ENCODE measurements at places on chromosomes 3 and 15.

GRCh38 chr3:185983495-185984141 lies 45.8 kb upstream of the TRA2B start:
- DNase-seq, result peak; percentile 9

GRCh38 chr3:64792445-64792844 lies 104.6 kb upstream of the ADAMTS9 start:
- DNase-seq, result no peak

- DNase-seq, result no peak
Measured at GRCh38 chr15:55195996-55196395, 745 bp downstream of the RSL24D1 start.

GRCh38 chr3:65971293-65972252 lies 67.1 kb downstream of the MAGI1 start:
- DNase-seq, result no peak

DNA sequence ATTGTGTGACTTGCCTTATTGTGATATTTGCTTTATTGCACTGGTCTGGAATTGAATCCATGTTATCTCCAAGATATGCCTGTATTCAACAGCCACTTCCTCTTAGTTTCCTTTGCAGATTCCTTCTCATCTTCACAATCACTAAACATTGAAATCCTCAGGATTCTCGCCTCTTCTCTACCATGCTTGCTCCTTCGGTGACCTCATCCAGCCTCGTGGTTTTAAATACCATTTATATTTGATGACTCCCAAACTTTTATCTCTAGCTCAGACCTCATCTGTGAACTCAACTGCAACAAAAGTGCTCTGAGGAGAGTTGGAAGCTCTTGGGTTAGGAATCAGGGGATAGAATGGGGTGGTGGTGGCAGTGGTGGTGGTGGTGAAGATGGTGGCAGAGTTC lies 19.9 kb downstream of the POLR2M start:
- no peak for DNase-seq

DNA sequence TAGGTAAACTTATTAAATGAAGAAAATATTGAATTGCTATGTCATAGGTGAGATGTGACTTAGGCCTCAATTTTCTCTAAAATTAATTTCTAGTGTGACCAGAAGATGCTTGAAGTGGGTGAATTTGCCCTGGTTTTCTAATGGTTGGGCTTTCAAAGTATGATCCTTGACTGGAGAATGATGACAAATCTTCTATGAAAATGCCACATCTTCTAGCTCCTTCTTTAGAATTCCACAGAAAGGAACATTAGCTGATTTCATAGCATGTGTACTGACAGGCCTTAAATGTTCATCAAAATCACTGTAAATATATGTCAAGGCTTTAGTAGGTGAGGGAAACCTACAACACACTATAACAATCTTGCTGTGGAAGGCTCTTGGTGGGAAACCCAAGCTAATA lies 8.9 kb downstream of the ABI3BP start:
- no peak for DNase-seq

DNA sequence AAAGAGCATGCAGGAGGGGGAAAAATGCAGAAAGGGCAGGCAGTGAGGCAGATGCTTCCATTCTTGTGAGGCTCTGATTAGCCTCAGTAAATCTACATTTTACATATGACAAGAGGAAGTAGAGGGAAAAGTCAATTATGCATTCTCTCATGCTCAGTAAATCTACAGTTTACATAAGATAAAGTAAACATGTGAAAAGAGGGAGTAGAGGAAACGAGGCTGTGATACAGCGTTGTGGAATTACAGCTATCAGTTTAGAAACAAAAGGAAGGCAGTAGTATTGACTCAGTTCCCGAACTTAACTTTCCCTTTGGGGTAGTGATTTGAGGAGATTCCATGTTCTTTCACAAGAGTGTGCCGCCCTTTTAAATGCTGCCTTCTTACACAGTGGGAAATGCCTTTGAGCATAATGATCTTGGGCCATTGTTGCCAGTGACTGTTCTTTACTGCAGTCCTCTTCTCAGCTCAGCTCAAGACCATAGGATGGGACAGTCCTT lies 39.3 kb downstream of the OSTN start:
- DNase-seq, result no peak

DNA sequence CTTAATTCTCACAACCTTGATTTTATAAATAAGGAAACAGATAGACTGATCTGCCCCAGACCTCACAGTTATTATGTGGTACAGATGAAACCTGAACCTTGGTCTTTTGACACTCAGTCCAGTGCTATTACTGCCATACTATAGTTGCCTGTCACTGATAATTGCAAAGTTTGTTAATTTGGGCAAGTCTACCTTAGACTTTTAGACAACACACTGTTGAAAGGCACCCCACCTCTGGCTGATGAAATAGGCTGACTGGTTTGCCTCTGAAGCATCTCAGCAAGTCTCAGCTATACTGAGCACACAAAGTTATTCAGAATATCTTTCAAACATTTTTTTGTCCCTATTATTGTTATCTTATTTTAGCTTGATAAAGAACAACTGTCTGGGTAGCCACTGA lies 53.1 kb upstream of the MAP4 start:
- no peak for DNase-seq

DNA sequence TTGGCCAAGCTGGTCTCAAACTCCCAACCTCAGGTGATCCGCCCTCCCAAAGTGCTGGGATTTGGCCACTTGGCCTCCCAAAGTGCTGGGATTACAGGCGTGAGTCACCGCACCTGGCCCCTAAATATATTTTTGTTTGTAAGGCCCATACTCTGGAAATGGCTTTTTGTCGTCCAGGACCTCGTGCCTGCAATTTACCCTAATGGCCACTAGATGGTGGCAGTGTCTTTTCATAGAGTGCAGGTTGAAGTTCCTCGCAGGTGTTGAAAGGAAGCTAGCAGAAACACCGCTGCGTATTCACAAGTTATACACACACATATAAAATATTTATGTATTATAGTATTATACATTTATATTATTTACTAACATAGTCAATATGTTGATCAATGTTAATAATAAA lies 97.2 kb downstream of the LRTM1 start:
- DNase-seq, result no peak

GRCh38 chr15:38696109-38696727 lies 131.6 kb upstream of the RASGRP1 start:
- DNase-seq, result peak; percentile 45

DNA sequence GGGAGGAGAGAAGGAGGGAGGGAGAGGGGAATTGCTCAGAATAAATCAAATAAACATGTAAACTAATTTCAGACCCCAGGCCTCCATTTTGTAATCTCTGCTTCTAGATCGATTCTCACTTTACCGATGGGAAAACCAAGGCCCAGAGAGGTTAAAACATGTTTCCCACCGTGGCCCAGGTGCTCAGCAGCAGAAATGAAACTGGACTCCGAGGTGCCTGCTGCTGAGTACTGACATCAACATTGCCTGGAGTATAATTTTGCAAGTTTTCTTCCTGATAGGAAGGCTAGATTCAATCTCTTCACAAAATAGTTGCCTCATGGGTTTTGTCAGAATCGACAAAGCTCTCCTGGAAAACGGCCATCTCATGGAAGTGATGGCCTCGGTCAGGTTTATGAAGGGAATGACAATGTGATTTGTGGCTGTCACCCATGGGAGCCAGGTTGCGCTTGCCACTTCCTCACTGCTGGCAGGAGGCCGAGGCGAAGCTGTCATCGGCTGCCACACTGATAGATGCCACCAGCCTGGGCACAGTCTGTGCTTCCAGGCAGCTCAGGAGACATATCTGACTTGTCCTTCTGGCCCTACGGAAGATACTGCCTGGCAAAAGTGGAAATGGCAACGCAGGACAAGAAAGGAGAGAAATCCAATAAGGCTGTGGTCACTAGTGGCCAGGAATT lies 133.1 kb upstream of the LRRN1 start:
- no peak for DNase-seq

DNA sequence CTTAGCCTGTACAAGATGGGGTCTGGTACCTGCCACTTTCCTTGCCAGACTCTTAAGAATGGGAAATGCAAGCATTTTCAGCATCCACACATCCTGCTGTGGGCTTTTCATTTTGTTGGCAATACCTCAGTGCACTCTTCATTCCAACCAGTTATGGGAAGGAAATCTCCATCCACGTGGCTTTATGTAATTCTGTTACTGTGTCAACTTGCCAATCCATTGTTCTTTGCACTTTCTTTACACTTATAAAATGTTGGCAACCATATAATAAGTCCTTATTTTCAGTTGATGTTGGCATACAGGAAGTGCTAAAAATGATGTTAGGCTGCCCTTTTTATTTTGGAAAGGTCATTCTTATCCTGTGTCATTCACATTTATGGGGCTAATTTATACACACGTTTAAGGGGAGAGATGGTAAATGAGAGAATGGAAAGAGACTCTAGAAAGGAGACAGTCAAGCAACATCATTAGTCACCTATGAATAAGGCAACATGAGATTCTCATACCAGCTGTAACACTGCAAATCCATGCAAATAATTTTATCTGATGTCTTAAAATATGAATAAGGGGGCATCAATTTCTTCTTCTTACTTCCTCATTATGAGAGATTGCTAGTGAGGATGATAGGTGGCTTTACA lies 238.7 kb downstream of the CHST2 start:
- DNase-seq, result no peak

- no peak for DNase-seq
Measured at GRCh38 chr3:59401924-59402323, 352.1 kb upstream of the CFAP20DC start.

- no peak for DNase-seq
Measured at GRCh38 chr3:117278424-117279190, 569.0 kb downstream of the TUSC7 start.

GRCh38 chr3:54004335-54004734 lies 112.7 kb upstream of the SELENOK start:
- DNase-seq, result no peak

- DNase-seq, result no peak
Measured at GRCh38 chr15:38299216-38299615, 46.6 kb downstream of the SPRED1 start.

GRCh38 chr3:44125882-44126281 lies 115.8 kb upstream of the TOPAZ1 start:
- DNase-seq, result no peak

GRCh38 chr3:43792904-43793303 lies 102.2 kb downstream of the ABHD5 start:
- DNase-seq, result no peak

GRCh38 chr3:172803489-172803888 lies 53.0 kb downstream of the ECT2 start:
- DNase-seq, result no peak

GRCh38 chr3:189727898-189728297 lies 96.7 kb downstream of the TP63 start:
- DNase-seq, result no peak

DNA sequence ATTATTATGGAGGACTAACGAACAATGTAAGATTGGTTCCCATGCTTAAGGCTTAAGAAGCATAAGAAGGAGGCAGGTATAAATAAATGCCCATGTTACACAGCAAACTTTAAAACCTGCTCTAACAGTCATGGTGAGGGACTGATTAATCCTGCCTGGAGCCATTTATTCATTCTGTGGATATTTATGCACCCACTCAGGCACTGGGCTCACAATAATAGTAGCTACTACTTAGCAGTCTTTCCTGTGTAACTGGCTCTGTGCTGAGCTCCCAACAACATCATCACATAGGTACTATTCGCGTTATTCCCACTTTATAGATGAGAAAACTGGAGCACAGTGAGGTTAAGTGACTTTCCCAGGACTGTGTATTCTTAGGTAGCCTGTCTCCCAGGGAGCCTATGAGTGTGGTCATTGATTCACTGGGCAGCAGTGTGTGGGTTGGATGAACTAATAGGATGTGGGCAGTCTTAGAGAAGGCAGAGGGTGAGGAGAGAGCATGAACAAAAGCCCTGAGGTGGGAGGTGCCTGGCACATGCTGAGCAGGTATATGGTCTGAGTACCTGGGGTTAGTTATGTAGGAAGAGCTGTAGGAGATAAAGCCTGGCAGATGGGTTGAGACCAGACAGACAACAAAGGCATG lies 44.1 kb upstream of the UMPS start:
- DNase-seq, result no peak

- DNase-seq, result no peak
Measured at GRCh38 chr3:43468133-43468532, 153.7 kb downstream of the ANO10 start.

GRCh38 chr15:101396484-101397261 lies 92.8 kb downstream of the PCSK6 start:
- no peak for DNase-seq

DNA sequence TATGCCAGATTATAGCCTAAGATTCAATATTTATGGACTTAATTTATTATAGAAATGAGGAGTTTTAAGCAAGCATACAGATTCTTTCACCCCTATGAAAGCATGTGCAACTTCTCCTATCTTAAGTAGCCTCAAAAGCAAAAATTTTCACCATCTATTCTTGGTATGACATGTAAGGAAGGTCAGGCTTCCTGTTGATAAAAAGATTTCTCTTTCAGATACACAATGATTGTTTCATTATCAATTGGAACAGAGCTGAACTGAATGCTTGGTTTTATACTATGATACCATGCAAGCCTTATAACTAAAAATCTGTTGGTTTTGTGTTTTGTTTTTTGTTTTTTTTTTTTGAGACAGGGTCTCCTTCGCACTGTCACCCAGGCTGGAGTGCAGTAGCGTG lies 3.9 kb downstream of the GRK7 start:
- no peak for DNase-seq

DNA sequence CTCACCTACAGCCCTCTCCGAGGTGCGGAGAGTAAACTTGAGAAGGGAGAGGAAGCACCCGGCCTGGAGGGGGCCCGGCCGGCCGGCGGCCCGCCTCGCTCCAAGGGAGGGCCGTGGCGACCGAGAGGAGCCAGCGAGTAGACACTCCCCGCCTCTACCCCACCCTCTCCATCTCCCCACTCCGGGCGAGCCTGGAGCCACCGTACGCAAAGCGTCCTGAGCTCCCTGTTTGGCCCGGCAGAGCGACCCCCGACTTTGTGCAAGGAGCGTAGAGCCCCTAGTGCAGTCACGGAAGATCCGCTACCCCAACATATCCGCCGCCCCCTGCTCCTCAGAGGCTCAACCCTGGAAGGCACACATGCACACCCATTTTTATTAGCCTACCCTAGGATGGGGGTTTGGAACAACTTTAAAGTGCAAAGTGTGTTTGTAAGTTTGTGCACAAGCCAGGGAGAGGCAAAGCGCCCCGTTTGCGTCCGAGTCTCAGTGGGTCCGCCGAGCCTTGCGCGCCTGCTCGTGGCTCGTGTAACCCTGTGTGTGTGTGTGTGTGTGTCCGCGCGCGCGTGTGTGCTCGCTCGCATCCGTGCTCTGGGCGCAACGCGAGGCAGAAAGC lies 508 bp upstream of the SMAD6 start:
- DNase-seq, result peak; percentile 11

DNA sequence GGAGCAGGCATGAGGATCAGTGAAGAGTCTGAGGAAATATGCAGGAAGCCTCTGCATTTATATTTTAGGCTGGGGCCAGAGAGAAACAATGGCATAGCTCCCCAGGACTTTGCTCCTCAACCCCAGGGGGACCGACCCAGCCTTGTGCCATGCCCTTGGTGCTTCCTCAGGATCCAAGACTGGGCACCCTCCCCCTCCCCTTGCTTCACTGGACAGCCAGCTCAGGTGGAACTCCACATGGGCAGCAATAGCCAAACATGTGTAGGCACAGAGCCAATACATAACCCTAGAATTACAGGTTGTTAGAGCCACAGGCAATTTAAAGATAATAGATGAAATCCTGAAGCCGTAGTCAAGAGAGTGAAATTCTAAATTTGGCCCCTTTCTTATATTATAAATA lies 73.0 kb upstream of the ETV5 start:
- no peak for DNase-seq
